ENCODE measurements at places on chromosomes 2 and 18. TPM values are rescaled to one million over a fixed set of nuclear protein-coding genes. Genes with fewer than 3 reads are reported as not detected.

DNA sequence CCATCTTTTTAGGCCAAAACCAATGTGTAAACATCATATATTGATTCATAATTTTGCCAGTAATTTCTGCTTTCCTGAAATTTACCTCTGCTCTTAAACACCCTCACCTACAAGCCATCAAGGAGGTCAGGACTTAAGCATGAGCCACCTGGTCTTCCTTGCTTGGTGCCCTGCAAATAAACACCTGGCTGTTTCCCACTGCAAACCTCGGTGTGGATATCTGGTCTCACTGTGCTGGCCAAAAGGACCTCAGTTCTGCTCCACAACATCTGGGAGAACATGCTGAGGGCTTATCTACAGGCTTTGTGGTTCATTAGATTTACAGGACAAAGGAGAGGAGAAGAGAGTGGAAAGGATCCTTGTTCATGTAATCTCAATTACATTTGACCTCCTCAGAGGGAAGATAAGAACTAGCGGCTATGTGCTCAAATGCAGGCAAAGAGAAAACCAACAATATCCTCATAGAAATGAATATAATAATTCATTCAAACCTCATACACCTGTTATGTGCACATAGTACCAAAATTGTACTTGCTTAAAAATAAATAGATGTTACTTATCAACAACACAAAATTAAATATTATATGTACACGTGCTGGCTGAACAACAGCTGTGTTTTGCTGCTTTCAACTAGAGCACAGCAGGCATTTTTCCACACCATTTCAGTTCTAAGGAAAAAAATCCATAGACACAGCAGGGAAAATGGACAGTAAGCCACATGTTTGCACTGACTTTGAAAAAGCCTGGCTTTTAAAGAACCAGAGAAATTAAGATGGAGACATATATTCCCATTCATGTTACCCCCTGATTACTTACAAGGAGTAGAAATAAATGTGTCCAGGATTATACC lies 465.1 kb downstream of the LPIN1 start:
- H3K27ac ChIP-seq: no peak overlapping the region
- H3K27me3 ChIP-seq: no peaks in the 10 kb centered on the region
- H3K4me3 ChIP-seq: no peak overlapping the region
- no peaks in the 10 kb centered on the region for H3K4me1 ChIP-seq
- H3K36me3 ChIP-seq: no peaks in the 10 kb centered on the region

- no peak overlapping the region for H3K4me3 ChIP-seq
- H3K36me3 ChIP-seq: no peaks in the 10 kb centered on the region
- DNase-seq: no peak
- no peaks in the 10 kb centered on the region for H3K27me3 ChIP-seq
- no peaks in the 10 kb centered on the region for H3K4me1 ChIP-seq
- H3K27ac ChIP-seq: no peak overlapping the region
Observed at GRCh38 chr2:227853204-227853629, 18.2 kb upstream of the DAW1 start.

DNA sequence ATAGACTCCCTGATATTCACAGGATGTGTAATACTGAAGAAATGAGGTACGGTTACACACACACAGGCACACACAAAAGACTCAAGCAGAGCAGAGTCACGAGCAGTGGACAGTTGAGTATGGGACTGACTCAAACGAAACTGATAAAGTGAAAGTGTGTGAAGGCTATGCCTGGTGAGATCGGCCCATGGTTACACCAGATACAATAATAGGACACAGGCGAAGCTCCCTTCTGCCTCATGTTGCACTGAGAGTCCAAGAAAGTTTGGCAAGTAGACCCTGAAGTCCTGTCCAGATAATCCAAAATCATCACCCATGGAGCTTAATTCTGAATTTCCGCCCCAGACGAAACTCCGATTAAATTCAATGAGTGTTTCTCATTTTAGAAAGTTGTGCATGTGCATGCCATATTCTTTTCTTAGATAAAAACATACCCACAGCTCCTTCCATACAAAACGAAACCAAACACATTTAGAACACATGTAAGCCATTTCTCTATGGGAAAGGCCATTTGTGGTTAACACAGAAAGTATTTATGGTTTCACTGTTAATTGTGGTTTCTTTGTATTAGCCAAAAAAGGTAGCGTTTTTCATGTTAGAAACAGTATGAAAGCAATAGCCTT lies 567.6 kb downstream of the PLCL1 start:
- no peak for DNase-seq
- H3K27ac ChIP-seq: no peak overlapping the region
- H3K4me3 ChIP-seq: no peak overlapping the region
- no peaks in the 10 kb centered on the region for H3K27me3 ChIP-seq

DNA sequence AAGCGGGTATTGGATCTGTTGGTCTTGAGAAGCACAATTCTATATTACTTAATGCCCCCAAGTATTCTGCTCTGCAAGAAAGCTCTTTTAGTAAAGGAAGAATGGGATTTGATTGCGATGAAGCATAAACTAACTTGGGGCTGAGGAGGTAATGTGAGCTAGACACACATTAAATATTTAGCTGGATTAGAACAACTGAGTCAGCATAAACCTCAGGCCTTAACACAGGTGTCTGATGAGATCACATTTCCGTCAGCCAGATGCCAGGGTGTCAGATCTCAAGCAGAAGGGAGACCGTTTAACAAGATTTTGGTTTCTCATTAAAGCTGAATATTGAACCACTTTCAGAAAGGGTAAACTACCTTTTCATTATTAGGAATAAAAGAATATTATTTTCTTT lies 94.5 kb downstream of the GYPC start:
- no peak overlapping the region for H3K4me3 ChIP-seq
- H3K27ac ChIP-seq: no peak overlapping the region
- no peak for DNase-seq
- H3K36me3 ChIP-seq: no peaks in the 10 kb centered on the region

GRCh38 chr18:3970929-3971328 lies 484.2 kb downstream of the DLGAP1 start:
- no peak for DNase-seq
- no peaks in the 10 kb centered on the region for H3K27me3 ChIP-seq
- H3K4me3 ChIP-seq: no peak overlapping the region
- no peaks in the 10 kb centered on the region for H3K4me1 ChIP-seq

- no peak for DNase-seq
- H3K4me3 ChIP-seq: no peak overlapping the region
- no peaks in the 10 kb centered on the region for H3K27me3 ChIP-seq
- no peak overlapping the region for H3K27ac ChIP-seq
- no peaks in the 10 kb centered on the region for H3K4me1 ChIP-seq
Observed at GRCh38 chr2:162215162-162215561, 28.1 kb downstream of the FAP start.

- no peak overlapping the region for H3K27ac ChIP-seq
- no peaks in the 10 kb centered on the region for H3K4me1 ChIP-seq
- H3K27me3 ChIP-seq: no peaks in the 10 kb centered on the region
- no peaks in the 10 kb centered on the region for H3K36me3 ChIP-seq
- DNase-seq: no peak
- H3K4me3 ChIP-seq: no peak overlapping the region
Observed at GRCh38 chr2:217074576-217075255, 214.9 kb upstream of the TNP1 start.

GRCh38 chr2:166361351-166362153 lies 14.2 kb downstream of the SCN9A start:
- no peaks in the 10 kb centered on the region for H3K36me3 ChIP-seq
- no peak overlapping the region for H3K27ac ChIP-seq
- H3K27me3 ChIP-seq: no peaks in the 10 kb centered on the region
- H3K4me1 ChIP-seq: no peaks in the 10 kb centered on the region
- H3K4me3 ChIP-seq: no peak overlapping the region

- H3K36me3 ChIP-seq: no peaks in the 10 kb centered on the region
- DNase-seq: no peak
- H3K4me3 ChIP-seq: no peak overlapping the region
- no peak overlapping the region for H3K27ac ChIP-seq
- H3K4me1 ChIP-seq: no peaks in the 10 kb centered on the region
Observed at GRCh38 chr2:23005469-23005868, 379.5 kb upstream of the KLHL29 start.

DNA sequence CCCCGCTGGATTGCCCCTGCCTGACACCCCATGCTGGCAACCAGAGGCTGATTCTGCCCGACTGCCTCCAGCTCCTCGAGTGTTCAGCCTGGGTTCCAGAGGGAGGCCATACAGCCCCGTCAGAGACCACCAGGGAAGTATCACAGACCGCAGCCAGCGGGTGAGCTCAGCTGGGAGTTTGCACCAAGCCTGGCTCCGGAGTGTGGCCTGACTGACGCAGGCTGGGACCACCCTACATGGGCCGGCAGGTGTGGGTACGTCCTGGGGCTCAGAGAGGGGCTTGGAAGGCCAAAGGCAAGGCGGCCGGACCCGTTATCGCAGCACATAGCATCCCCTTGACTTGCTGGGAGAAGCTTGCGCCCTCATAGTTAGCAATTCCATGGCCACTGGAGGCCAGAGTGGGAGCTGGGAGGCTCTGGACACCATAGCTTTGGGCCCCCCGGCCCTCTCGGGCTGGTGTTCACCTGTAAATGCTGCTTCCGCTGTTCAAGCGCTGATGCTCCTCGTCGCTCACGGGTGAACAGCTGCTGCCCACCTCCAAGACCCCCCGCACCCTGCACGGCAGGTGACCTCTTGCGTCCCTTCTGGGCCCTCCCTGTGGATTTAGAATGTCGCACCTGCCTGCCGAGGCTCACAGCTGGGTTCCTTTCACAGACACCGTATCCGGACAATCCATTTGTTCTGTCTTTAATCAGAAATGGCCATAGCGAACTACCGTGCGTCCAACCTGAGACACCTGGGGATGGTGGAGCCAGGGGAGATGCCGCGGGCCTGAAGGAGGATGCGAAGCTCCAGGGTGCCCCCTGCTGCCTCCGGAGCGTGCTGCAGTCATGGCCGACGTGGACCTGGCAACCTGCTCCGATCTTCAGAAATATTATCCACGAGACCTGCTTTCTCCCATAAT lies 31.2 kb upstream of the SLC66A3 start:
- H3K4me3 ChIP-seq: no peak overlapping the region
- H3K36me3 ChIP-seq: no peaks in the 10 kb centered on the region
- no peak overlapping the region for H3K27ac ChIP-seq
- H3K4me1 ChIP-seq: no peaks in the 10 kb centered on the region
- no peaks in the 10 kb centered on the region for H3K27me3 ChIP-seq

- no peak for DNase-seq
- H3K4me1 ChIP-seq: no peaks in the 10 kb centered on the region
- H3K36me3 ChIP-seq: no peaks in the 10 kb centered on the region
- no peak overlapping the region for H3K4me3 ChIP-seq
- no peak overlapping the region for H3K27ac ChIP-seq
Observed at GRCh38 chr2:83068714-83069113, 1390.4 kb downstream of the SUCLG1 start.

- H3K4me1 ChIP-seq: no peaks in the 10 kb centered on the region
- no peak for DNase-seq
- no peaks in the 10 kb centered on the region for H3K27me3 ChIP-seq
- H3K36me3 ChIP-seq: no peaks in the 10 kb centered on the region
- no peak overlapping the region for H3K27ac ChIP-seq
Observed at GRCh38 chr2:111226876-111227700, 106.4 kb downstream of the BCL2L11 start.

CIDEA gene
- total RNA-seq: not detected

PROC gene
- not detected for total RNA-seq

RND3 gene
- total RNA-seq: 54.7 TPM

RAMP1 gene
- total RNA-seq: 75.3 TPM
